Activated CD4-positive, alpha-beta memory T cell treated with anti-CD3 and anti-CD28 coated beads, Interleukin-2, amount 10 ng/mL, durations not matched to agents 7 days and 5 days (primary cell): ENCODE measurements at places on chromosomes 5 and 9. TPM values are rescaled to one million over a fixed set of nuclear protein-coding genes. Genes with fewer than 3 reads are reported as not detected.
A peak's percentile ranks its signal among the peaks of the same experiment; 100 is the strongest.

The CBY3 gene
- not detected for total RNA-seq

The CAMK2A gene
- total RNA-seq = not detected

DNA sequence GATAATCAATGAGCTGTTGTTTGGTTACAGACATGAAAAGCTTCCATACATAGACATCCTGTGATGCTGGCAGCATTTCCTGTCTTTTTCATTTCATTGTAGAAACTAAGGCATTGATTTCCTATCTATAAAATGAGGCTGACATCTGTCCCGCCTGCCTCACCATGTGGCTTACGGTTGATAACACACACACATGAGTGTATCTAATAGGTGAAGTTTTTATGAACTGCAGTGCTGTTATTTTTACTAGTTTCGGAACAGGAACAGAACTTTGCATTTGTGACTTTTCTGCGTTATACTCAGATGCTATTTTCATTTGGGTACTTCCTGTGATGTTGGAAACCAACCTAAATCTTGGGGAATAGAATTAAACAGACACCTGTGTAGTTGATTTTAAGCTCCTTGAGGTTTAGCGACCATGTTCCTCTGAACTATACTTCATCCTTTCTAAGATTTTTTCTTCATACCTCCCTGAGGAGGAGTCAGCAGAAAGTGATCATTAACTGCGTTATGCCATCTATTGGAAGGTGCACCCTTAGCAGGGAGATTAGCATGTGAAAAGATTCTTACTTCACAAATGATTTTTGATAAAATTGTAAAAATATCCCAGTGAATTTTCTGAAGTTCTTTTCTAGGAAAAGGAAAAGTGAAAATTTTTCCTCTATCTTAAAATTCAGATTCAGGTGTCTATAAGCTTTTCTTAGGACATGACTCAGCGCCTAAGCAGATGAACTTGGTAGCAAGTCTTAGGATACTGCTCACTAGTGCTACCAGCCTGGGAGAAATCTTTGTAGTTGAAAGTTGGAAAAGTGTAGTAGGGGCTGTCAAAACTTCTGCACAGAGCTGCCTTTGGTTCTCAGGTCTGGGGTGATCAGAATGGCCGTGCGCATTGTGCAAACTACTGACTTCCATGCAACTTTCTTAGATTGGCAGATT is 134.5 kb downstream of the TRIO start:
- DNase-seq = no peak

DNA sequence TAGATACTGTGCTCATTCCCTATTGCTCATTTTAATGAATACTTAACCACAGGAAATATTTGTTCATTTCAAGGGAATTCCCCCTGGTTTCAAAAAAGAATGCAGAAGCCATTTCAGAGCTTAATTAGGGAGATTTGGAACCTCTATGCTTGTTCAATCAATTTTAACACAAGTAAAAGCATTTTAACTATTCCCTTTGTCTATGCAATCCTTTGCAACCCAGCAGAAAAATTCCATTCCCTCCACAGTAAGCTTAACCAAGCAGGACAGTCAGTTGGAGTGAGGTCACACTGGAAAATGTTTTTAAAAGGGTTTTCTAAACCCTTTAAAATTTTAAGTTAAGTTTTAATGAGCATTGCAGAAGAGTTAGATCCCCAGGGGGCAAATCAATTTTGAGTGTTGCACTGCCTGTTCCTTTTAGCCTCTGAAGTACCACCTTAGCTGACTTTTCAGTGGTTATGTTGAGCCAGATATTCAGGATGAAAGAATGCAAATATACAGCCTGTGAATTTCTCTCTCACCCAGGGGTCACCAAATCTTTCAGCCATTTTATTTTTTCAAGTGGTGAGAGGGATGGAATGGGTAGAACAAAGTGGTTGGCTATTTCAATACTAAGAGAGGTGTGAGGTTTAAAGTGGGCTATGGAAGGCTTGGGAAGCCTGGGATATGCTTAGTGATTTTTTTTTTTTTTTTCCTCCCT is 356.2 kb upstream of the NUDT12 start:
- no peak for DNase-seq

GRCh38 chr9:68546596-68547390 is 6.1 kb upstream of the TMEM252 start:
- peak; percentile 18 for DNase-seq
